ENCODE measurements at places on chromosomes 12 and 14.

DNA sequence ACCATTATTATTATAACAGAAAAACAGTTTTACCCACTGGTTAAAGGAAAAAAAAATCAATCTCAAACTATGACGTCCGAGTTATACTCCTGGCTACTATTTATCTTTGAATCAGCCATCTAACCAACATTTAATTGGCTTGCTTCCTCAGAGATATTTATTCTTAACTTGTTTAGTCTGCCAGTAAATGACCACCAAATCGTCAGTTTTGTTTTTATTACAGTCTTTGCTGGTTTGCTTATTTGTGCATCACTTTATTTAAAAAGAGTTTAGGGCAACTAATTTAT is 71.2 kb downstream of the RASSF8 start:
- DNase-seq, result no peak

DNA sequence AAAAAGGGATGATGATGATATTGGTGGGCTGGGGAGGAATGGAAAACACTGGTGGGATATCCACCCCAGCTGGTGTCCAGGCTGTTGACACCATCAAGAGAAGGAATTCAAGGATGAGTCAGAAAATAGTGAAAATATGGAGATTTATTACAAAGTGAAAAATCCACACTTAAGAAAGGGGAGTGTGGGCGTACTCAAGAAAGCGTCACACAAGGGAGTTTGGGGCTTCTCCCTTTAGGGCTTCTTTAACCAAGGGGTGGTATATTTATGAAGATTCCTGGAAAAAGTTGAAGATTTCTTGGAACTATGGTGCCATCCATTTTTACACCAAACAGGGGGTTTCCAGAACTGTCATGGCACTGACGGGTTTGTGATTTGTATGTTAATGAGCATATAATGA is 63.1 kb upstream of the ARID2 start:
- DNase-seq, result no peak

GRCh38 chr12:69368171-69368570 is 8.6 kb downstream of the YEATS4 start:
- DNase-seq, result no peak

- no peak for DNase-seq
Measured at GRCh38 chr12:113899561-113900471, 66.3 kb downstream of the RBM19 start.

- DNase-seq, result no peak
Measured at GRCh38 chr14:75340921-75341320, 62.3 kb downstream of the FOS start.

DNA sequence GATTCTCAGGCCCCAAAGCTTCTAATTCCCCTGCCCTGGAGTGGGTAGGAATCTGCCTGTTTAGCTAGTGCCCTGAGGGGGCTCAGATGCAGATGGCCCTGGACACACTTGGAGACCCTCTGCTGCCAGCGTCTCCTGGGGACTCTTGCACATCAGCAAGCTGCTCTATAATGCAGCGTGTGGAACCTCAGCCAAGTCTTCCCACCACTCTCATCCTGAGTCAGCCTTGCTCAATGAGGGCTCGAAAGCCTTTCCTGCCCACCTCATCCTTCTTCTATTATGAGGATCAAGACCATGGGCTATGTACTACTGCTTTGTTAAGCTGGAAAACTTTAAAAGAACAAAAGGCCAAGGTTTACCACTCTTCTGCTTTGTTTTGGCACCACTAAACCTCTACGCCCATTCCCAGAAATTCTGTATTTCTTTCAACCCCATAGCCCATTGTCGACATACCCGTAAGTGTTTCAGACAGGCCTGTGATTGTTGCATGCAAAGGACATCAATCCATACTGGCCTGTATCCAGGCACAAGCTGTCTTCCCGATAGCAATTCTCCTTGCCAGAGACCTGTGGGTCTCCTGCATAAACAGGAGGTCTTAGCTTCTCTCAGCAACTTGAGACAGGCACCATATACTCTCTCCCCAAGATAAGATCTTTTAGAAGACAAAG is 246.9 kb downstream of the DPF3 start:
- DNase-seq, result no peak

DNA sequence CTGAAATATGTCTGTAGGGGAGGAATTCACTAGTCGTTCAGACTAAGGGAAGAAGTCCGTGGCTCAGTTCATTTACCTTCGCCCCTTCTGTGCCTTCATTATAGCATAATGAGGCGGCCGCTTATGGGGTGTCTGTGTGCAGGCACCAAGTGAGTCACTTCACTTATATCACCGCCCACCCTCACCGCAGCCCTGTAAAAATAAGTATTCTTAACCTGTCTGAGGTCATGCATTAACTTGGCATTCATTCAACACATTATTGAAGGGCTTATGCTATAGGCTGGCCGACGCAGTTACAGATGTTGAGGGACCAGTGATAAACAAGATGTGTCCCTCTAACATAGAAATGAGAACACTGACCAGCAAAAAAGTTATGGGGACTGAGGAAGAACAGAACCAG is 47.7 kb upstream of the PTCSC3 start:
- DNase-seq, result no peak

GRCh38 chr12:55705782-55706402 is 1.8 kb downstream of the ITGA7 start:
- no peak for DNase-seq

DNA sequence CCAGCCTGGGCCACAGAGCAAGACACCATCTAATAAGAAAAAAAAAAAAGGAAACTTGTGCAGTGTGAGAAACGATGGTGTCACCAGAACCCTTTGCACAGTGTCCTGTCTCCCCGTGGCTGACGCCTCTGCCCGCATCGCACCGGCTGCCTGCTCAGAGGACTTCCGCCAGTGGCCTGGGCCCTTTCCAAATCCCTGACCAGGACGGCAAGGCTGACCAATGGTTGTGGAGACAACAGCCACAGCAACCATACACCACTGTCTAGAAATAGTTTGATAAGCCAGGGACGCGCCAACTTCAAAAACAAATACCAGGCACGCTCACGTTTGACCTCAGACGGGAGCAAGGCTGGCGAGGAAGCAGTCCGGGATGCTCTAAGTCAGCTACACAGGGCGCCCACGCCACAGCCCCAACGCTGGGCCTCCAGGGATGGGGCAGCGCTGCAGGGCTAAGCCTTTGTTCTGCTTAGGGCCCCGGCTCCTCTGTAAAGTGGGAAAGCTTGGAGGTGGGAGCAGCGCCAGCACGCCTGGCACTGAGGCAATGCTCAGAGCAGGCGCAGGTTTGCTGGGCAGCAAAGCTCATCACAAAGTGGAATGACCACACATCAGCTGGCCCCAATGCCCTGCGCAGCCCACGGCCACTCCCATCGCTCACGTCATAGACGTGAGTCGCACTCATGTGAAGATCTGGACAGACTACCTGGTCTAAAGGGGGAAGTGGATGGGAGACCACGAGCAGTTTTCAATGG is 12.5 kb downstream of the PGAM5 start:
- DNase-seq, result no peak

GRCh38 chr12:30885321-30885720 is 41.2 kb upstream of the TSPAN11 start:
- no peak for DNase-seq

GRCh38 chr14:77151918-77152588 is 10.5 kb upstream of the ZDHHC22 start:
- no peak for DNase-seq

GRCh38 chr14:101040538-101041442 is 137.3 kb upstream of the RTL1 start:
- no peak for DNase-seq

All from activated CD4-positive, CD25-positive, alpha-beta regulatory T cell treated with anti-CD3 and anti-CD28 coated beads, Interleukin-2, amount 50 U/mL, for 72 hours (primary cell).